T47D (cell line): ENCODE measurements at places on chromosomes 6 and 20.

GRCh38 chr6:155382338-155382685, 68.0 kb upstream of the TFB1M start:
- DNase-seq = no peak

DNA sequence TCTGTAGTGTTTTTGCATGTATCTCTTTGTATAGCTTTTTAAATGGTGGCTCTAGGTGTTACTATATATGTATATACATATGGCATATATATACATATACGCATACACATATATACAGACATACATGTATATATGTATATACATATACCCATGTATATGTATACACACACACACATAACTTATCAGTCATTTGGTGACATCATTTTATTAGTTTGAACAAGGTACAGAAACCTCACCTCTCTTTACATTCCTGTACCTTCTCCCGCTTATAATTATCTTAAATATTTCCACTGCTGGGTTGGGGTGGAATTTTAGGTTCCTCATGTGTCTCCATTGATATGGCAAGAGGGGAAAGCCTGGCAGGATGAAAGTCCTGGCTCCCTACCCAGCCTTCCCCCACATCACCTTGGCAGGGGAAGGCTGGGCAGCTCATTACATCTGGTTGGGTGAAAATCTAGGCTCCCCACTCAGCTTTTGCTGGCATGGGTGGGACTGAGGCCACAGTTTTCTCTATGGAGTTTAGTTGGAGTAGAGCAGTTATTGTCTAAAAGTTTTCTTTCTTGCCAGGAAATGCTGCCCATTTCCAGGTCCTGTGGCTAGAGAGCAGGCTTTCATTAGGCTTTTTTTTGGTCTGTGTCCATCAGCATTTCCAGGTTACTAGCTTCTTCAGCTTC, 7.6 kb downstream of the GLO1 start:
- DNase-seq = no peak

DNA sequence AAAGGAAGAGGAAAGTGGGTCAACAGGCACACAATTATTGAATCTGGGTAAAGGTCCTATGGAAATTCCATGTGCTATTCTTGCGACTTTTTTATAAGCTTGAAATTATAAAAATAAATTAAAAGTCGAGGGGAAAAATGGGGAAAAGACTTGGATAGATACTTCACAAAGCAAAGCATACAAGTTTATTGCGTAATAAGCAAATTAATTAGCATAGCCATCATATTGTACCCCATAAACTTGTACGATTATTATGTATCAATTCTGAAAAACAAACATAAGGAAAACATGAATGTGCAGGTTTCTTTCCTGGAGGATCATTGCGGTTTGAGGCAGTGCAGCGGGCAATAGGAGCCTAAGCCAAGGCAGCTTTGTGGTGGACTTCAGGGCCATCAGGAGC, 351.6 kb upstream of the NOX3 start:
- no peak for DNase-seq

DNA sequence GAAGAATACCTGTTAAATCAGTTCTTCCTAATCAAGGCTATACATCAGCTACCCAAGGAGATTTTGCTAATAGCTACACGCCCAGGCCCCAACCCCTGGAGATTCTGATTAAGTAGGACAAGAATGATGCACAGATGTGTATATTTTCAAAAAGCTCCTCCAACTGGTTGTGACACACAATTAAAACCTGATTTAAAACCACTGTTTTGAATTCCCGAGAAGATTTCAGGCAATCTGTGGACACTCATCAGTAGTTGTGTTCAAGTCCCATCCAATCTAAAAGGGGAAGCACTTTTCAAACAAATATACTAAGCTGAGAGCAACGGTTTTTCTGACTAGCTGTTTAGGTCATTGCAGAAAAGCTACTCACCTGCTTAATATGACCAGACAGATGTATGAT, 118.9 kb upstream of the NHSL1 start:
- DNase-seq = no peak

GRCh38 chr20:41222296-41222695, 85.0 kb downstream of the PLCG1 start:
- DNase-seq = no peak

DNA sequence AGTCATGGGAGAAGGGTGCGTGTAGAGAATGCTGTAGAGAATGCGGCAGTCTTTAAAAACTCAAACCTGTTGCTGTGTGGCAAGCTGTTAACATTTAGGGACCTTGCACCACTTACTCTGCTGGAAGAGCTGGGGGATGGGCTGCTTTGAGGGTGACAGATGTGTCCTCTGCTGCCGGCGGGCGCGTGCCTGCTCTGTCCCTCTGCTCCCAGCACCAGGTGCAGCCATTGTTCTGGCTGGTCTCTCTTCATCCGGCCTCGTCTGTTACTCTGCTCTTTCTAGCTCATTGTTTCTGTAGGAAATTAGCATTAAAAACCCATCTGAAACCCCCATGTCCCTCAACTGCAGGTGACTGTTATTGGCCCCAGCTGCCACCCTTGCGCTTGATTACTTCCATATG, 78.5 kb downstream of the CBFA2T2 start:
- DNase-seq = no peak
